ENCODE measurements at places on chromosomes 5 and 9.

GRCh38 chr5:21802869-21803490 lies 1050.2 kb downstream of the CDH12 start:
- DNase-seq = no peak

DNA sequence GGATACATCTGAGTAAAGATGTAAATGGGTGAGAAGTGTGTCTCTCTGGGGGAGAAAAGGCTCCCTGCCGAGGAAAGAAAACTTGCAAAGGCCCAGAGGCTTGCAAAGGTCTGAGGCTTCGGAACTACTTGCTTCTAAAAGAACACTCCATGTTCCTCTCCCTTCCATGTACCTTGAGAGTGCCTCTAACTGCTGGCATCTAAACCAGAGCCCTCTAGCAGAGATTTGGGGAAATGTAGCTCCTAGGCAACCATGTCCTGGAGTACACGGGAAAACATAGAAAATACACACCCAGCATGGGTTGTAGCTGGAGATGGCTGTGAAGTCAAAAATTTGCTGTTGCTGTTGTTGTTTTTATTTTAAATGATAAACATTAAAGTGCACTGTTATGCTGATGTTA lies 151.6 kb downstream of the SYK start:
- DNase-seq = no peak

DNA sequence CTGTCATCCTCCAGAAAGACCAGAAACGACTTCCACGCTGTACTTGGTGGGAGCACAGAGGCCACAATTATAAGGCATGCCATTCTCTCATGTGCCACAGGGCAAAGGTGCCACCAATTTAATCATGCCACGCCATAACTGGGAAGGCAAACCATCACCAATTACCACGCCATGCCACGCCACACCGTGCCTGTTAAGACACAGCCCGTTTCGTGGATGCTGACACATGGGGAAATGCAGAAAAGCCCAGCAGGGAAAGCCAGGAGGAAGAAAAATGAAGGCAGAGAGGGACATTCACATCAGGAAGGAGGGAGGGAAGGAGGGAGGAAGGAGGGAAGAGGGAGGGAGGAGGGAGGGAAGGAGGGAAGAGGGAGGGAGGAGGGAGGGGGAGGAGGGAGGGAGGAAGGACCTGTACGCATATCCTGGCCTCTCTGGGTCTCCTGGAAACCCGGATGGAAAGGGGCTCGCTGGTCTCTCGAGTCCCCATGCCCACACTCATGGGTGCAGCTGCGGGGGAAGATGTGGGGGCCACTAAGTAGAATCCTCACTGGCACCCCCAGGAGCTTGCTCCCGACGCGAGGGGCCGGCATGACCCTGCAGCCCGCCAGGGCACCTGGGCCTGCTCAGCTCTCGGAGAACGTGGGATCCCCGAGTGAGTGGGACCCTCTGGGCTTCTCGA lies 61.7 kb upstream of the UBAC1 start:
- DNase-seq = no peak

DNA sequence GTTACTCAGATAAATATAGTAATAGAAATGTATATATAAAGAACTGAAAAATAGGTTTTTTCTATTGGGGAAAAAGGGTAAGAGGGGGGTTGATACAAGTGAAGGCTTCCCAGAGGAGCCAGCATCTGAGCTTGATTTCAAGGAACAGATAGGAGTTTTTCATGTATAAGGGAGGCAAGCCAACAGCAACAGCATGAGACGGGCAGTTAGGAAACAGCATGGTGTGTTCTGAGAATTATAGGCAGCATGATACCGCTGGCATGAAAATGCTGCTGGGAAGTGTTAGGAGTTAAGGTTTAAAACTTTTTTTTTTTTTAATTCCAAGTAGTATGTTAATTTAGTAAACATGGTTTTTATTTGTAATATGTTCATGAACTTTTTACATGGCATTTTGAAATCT lies 9.7 kb downstream of the CDC37L1 start:
- DNase-seq = no peak

DNA sequence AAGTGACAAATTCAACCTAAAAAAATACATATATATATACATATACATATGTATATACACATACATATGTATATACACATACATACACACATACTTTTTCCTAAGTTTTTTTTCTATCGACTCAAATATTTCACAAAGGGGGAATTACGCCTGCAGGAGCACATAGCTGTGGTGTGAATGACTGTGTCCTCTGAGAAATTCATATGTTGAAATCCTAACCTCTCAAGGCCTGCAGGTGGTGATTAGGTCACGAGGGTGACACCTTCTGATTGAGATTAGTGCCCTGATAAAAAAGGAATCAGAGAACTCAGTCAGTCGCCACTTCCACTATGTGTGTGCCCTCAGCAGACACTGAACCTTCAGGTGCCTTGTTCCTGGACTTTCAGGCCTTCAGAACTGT lies 248.7 kb downstream of the SEMA5A start:
- no peak for DNase-seq

Data from stimulated activated CD4-positive, alpha-beta T cell treated with anti-CD3 and anti-CD28 coated beads, TNF-alpha, amount 100 ng/mL, for 24 hours (primary cell).